KG1 (cell line): ENCODE measurements at places on chromosomes 1 and 21.

- DNase-seq: no peak
These were observed 45.8 kb upstream of the S1PR1 start for GRCh38 chr1:101191049-101191448.

GRCh38 chr21:45954261-45954660 lies 27.3 kb upstream of the COL6A1 start:
- no peak for DNase-seq

GRCh38 chr1:69511426-69512192 lies 56.1 kb upstream of the LRRC7 start:
- DNase-seq: no peak

- no peak for DNase-seq
These were observed 392 bp downstream of the GSTM2 start for GRCh38 chr1:109668123-109668775.

DNA sequence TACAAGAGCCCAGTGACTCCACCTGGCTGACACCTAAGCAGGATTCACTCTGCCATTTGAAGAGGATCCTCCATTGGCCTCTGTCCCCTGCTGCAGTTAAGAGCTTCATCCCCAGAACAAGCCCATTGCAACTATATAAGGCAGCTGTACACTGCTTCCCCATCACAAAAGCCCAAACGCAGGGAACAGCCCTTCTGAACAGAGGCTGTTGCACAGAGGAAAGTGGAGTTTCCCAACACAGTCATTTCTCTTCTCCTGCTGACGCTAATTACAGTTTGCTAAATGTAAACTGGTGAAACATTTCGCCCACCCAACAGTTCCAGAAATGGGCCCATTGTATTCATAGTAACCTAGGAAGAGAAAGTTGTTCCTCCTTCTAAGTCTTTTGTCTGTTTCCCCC lies 455.8 kb upstream of the DAB1 start:
- no peak for DNase-seq

DNA sequence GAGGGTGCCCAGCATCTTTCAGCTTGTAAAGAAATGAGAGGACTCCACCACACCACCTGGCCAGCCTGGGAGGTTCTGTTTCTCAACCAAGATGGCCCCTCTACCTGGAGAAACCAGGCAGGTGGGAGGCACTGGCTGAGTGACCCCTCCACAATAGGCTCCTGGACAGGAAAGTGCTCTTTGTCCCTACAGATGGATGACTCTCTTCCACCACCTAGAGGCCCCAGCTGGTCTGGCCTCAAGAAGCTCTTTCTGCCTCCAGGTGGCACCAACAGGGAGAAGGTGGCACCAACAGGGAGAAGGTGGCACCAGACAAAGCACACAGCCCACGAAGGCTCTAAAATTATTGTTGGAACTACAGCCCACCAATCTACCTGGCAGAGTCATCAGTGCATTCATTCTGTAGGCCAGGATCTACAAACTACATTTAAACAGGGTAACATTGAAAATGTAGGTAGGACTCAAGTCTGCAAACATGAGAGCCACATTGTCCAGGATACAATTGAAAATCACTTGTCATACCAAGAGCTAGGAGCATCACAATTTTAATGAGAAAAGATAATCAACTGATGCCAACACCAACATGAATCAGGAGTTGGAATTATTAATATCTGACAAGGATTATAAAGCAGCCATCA lies 14.4 kb downstream of the TMPRSS3 start:
- no peak for DNase-seq

- no peak for DNase-seq
These were observed 3.5 kb upstream of the TSPAN1 start for GRCh38 chr1:46171351-46171750.

DNA sequence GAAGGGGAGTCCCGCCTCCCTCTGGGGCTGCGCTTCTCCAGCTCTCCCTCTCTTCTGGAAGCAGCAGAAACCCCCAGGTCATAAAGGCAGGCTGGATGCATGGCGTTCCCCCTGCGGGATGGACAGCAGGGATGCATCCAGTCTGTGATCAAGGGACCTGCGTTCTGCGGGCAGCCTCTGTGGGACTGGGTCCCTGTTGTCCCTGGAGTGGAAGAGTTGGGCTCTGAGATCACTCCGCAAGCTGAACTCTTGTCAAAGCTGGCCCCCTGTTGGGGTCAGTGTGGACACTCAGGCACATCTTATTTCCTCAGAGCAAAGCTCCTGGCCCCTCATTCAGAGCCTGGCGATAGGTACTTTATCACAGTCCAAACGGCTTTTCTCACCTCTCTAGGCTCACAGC lies 341.2 kb downstream of the PTPRU start:
- no peak for DNase-seq

DNA sequence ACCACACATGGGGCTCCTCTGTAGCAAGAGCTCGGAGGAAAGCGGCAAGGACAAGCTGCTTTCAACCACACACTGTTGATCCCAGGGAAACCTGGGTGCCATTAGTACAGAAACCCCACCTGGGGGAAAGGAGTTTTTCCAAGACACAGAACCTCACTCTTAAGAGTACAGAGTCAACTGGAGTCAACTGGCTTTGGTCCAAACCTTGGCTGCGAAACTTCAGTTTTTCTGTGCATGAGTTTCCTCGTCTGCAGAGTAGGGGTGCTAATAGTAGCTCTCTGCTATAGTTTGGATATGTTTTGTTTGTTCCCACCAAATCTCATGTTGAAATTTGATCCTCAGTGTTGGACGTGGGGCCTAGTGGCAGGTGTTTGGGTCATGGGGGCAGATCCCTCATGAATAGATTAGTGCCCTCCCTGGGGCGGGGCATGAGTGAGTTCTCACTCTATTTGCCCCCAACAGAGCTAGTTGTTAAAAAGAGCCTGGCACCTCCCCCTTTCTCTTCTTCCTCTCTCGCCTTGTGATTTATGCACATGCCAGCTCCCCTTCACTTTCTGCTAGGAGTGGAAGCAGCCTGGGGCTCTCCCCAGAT lies 161.1 kb downstream of the PIGK start:
- no peak for DNase-seq

- peak; percentile 52 for DNase-seq
These were observed 58.4 kb upstream of the SSBP3 start for GRCh38 chr1:54464477-54465146.

- no peak for DNase-seq
These were observed 131.9 kb downstream of the AK5 start for GRCh38 chr1:77413541-77414335.

DNA sequence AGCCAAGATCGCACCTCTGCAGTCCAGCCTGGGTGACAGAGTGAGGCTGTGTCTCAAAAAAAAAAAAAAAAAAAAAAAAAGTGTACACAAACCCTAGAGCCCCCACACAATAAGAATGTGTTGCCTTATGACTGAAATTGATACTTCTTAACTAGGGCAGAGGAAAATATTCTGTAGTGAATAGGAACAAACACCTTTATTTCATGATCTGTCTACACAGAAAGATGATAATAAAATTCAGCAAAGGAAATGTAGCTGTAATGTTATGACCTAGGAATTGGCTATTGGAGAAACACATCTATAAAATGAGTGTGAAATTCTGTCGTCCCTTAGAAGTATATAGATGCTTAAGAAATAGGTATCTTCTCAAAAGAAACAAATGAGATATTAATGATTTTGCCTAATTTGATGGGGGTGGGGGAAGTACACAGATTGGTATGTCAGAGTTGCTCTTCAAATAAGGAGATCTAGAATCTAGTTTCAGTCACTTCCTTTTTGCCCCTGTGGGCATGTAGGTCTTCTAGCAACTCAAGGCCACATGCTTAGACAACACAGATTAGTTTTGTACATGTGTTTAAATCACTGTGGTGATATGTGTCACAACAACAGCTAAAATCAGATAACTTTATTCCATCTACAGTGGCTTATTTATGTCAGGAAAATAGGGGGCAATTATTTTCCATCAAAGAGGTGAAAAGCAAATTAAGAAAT lies 10.7 kb upstream of the GPR25 start:
- no peak for DNase-seq

- DNase-seq: no peak
These were observed 1520.7 kb upstream of the B3GALT2 start for GRCh38 chr1:194707074-194707473.

- DNase-seq: no peak
These were observed 12.3 kb upstream of the ZSCAN20 start for GRCh38 chr1:33460144-33460543.

DNA sequence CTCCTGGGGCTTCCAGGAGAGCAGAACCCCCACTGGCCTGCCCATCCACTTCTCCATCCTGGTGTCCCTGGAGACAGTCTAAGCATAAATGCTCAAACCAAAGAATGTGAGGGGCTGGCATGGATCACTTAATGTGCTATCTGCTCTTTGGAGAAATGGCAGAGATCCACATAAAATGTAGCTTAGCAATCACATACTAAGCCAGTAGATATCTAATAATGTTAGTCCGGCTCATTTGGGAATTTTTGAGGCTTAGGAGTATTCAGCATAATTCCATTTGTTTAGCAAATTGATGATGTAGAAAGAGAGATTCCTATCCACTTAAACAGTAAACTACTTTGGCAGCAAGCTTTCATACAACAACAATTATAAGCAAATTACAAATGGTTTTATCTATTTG lies 90.7 kb downstream of the TENT5C start:
- no peak for DNase-seq

GRCh38 chr1:11272832-11273594 lies at the start of gene UBIAD1:
UBIAD1 (plus strand) TSS chr1:11273198; CDS start chr1:11273532, 334 bp downstream.
- DNase-seq: peak; percentile 72

DNA sequence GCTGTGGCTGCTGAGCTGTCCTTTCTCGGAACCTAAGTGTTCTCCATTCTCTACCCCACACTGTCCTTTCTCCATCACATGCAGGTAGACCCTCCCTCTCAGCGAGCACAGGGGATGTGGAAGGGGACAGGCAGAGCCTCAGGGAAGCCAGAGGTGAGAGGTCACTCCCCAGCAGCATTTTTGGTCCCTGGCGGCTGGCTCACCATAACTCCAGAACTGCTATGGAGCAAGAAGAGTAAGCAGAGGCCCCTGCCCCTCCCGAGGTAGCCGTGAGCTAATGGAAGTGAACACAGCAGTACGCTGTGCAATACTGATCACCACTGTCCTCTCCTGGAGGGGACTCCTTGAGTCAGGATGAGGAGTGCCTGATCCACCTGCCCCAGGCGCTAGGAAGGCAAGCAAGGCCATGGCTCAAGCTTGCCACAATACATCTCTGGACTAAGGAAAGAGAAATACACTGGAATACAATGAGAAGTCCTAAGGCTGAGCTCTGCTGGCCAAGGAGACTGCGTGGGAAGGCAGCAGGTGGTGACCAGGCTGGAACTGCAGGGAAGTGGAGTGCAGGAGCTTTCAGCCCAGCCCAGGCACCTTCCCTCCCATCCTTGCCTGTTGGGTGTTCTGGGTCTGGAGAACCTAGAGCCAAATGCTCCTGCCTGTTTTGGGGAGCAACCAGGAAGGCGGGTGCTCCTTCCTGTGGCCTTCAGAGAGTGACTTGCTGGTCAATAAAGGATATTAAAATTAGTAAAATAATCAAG lies 96.2 kb downstream of the LAMC2 start:
- no peak for DNase-seq

GRCh38 chr1:3948344-3948743 lies 48.3 kb upstream of the C1orf174 start:
- DNase-seq: no peak

DNA sequence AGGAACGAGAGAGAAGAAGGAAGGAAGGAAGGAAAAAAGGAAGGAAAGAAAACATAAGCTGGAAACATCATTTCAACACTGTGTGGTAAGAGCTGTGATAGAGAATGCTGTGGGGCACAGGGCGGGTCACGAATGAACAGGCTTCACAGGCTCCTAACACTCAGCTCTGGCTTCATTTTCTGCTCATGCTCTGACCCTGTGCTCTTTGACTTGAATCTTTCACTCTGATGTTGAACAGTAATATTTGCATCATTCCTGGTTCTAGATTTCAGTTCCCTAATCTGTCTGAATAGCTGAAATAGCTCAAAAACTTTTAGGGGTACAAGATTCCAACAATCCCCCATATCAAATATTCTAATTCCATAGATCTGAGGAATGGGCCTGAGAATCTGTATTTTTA lies 207.3 kb downstream of the LHX8 start:
- no peak for DNase-seq

DNA sequence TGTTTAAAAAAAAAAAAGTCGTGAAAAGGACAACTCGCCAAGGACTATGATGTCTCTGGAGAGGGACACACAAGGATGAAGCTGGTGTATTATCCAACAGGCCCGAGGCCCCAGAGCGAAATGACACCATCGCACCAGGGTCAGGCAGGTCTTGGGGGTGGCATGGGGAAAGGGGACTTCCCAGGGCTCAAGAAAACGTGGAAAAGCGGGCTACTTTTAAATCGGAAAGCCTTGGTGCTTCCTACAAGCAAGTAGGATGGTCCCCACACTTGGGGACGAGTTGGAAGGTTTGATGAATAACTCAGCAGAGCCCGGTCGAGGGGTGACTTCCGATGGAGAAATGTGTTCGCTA lies 505 bp upstream of the GNPAT start:
- no peak for DNase-seq

GRCh38 chr21:36218691-36219090 lies 62.1 kb downstream of the DOP1B start:
- no peak for DNase-seq

DNA sequence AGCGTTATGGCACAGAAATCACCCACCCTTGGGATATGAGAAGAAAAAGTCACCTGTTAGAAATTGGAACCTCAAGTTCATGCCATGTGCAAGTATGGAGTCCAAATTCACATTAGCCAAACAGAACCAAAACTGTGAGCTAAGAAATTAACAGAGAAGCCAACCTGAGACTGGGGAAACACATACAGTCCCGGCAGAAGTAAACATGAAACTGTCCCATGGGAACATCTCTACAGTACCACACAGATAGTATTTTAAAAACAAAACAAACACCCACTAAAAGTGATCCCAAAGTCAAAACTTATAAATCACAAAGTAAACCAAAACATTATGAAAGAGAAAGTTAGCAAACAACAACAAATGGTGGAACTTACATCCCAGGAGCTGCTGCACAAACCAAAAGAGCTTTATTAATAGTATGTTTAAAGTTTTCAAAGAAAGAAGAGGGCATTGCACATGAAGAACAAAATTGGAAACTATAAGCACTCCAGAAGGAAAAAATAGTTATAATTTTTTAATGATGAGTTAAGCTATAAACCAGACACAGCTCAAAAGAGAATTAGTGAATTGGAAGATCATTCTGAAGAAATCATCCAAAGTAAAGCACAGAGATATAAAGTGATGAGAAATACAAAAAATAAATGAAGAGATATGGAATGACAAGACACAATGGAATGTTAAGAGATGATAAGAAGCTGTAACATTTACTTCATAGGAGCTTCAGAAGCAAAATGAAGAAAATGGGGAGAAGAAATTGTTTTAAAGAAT lies 83.5 kb upstream of the COA6 start:
- DNase-seq: no peak
